Activated gamma-delta T cell (primary cell): ENCODE measurements at places on chromosomes 1 and 21.

DNA sequence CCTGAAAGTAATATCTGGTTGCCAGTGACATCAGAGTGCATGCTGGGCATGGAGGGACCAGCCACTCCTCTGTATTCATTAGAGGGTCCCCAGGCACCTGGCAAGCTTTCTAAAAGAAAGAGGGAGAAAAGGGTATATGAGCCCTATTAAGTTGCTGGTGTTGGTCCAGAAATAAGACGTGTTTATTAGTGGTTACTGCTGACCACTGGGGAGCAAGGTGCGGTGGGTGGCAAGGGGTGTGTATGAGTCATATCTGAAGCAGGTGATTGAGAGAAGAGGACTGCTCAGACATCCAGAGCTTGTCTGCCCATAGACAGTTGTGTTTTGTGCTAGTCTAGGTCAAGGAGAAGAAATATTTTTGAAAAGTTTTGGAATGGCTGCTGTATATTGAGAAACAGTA, 298.1 kb downstream of the TM2D1 start:
- DNase-seq = no peak

DNA sequence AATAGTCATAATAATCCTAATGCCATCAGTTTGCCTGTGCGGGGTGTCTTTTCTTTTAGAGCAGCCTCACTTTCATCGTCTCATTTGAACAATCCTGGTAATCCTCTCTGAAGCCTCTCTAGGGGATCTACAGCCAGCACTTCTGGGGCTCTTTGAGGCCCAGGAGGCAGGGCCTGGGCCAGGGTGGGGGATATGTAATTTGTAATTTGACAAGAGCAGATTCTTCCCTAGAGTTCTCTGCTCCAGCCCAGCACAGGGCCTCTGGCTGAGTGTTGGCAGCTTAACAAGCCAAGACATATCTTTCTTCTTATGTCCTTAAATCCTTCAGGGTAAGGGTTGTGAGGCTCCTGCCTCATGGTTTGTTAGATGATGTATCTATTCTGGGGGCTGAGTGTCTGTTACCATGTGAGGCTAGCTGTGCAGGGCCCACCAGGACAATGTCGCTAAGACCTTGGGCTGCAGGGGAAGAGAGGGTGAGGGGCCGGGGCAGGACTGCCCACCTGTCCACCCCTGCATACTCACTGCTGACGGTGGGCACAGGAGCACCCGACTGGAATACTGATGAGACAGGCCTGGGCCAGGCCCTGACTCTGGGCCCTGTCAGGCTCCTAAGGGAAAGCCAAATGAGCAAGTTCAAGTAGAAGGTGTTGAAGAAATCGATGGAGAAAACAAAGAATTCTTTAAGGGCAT, 45.3 kb upstream of the PARP1 start:
- no peak for DNase-seq

- no peak for DNase-seq
These were observed 327.2 kb downstream of the PTPRU start for GRCh38 chr1:29563571-29563970.

- no peak for DNase-seq
These were observed 38.8 kb downstream of the CD160 start for GRCh38 chr1:145758116-145758515.

DNA sequence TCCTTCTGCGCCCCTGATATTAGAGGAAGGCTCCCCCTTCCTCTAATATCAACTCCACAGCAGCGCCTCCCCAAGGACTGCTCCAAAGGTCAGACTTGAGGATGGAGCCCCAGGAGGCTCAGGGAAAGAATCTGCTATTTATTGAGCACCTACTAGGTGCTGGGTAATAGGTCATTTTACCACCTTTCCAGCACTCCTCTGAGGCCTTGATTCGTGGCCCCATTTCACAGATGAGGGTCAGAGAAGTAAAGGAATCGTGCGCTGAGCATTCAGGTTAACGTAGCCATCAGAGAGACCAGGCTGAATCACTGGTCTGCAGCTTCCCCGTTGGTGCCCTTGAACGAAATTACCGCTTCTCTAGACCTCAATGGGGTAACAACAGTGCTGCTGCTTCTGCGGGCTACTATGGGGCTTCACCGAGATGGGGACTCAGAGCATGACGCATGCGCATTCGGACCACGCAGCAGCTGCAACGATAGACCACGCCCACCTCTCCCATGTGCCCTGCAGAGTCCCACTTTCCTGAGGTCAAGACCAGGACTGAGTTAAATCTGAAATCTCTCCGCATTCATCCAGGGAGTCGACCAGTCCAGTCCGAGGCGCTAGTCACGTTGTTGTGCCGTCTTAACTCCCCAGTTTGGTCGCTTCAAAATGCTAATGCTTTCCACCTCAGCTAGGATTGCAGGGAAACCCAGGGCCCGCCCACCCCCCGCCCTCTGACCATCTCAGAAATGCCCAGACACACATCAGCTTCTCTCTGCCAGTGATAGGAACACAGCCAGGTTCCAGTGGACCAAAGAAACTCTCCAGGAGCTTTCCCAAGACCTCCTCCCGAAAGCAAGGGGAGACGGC, 12.9 kb downstream of the CAMK2N1 start:
- no peak for DNase-seq

- no peak for DNase-seq
These were observed 186.4 kb upstream of the ZNHIT6 start for GRCh38 chr1:85894651-85895050.

- DNase-seq = no peak
These were observed 22.2 kb upstream of the GPR25 start for GRCh38 chr1:200850554-200850953.

DNA sequence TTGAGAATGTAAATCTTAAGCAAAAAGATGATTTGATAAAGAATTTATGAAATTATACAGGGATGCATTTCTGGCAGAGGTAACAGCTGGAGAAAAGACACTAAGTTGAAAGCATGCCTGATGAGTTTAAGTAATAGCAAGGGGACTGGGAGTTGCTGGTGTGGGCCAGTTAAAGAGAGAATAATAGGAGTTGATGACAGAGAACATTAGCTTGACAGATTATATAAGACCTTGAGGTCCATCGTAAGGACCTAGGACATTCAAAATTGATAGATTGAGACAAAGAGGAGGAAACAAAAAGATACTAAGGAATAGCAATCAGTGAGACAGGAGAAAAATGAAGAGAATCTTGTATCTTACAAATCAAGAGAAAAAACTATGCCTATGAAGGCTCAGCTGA, 84.7 kb upstream of the TMPRSS15 start:
- no peak for DNase-seq

DNA sequence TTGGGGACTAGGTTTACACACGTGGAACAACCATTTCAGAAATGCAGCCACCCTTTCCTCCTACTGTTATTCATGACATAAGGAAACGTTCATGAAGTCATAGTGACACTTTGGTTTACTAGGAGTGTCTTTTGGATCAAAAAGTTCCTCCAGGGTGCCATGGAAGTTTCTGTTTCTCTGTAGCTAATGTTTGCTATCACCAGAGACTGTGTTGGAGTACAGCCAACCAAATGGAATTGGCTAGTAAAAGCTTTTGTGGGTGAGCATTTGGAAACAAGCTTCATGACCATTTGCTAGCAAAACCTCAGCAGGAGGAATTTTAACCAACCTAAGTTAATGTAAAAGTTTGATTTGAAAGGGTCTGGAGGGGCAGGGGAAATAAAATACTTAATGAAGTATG, 43.9 kb upstream of the ADGRL2 start:
- no peak for DNase-seq

- DNase-seq = no peak
These were observed 29.3 kb upstream of the DNAJC11 start for GRCh38 chr1:6730880-6731279.

DNA sequence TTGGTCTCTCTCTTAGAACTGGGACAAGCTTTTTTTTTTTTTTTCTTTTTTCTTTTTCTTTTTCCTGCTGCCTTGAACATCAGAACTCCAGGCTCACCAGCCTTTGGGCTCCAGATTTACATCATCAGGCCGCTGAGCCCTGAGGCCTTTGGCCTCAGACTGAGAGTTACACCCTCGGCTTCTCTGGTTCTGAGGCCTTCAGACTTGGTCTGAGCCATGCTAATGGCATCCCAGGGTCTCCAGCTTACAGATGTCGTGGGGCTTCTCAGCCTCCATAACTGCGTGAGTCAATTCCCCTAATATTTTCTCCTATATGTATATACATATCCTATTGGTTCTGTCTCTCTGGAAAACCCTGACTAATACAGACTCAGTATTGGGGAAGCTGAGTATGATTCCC, 36.5 kb upstream of the RC3H1 start:
- no peak for DNase-seq

DNA sequence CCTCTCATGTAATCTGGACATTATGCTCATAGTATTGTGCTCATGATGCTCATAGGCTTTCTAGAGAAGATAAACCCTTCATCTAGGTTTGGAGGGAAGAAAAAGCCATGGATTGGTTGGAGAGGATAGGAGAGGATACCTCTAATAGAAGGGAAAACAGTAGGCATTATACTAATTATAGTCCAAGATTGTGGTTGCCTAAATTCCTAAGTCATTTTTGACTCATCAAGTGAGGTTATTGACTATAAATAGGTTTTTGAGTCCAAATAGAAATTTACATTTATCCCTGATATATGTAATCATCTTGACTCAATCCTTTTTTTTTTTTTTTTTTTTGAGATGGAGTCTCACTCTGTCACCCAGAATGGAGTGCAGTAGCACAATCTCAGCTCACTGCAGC, 5.0 kb downstream of the SYT11 start:
- no peak for DNase-seq

DNA sequence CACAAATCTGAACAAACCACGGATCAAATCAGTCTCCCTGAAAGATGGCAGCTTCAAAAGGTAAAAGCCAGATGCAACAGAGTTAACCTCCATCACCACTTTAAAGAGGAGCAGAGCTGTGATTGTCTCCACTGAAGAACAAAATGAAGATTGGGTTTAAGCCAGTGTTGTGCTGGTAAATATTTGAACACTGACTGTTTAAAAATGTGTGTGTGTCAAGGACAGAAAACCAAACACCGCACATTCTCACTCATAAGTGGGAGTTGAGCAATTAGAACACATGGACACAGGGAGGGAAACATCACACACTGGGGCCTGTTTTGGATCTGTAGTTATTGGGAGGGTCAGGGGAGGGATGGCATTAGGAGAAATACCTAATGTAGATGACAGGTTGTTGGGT, 83.9 kb downstream of the ST6GALNAC5 start:
- no peak for DNase-seq

DNA sequence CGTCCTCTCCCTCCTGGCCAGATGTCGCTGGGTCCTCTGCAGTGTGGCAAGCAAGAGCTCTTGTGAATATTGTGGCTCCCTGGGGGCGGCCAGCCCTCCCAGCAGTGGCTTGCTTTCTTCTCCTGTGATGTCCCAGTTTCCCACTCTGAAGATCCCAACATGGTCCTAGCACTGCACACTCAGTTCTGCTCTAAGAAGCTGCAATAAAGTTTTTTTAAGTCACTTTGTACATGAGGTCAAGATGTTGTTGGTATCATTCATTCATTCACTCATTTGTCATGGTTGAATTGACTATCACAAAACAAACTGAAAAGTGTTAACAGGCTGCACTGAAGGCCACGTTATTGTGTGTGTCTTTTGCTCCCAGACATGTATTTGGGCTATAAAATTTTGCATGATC, 8.2 kb upstream of the PADI6 start:
- no peak for DNase-seq

DNA sequence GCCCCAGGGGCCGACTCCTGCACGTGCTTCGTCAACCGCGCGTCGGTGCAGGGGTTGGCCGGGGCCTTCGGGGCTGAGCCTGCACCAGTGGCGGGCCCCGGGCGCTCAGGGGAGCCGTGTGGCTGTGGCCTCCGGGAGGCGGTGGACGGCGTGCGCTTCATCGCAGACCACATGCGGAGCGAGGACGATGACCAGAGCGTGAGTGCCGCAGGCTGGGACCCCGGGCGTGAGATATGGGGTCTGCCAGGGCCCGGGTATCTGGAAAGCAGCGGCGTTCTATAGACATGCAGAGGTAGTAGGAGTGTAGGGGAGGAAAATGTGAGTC, 4.3 kb downstream of the CHRNB2 start:
- DNase-seq = no peak

DNA sequence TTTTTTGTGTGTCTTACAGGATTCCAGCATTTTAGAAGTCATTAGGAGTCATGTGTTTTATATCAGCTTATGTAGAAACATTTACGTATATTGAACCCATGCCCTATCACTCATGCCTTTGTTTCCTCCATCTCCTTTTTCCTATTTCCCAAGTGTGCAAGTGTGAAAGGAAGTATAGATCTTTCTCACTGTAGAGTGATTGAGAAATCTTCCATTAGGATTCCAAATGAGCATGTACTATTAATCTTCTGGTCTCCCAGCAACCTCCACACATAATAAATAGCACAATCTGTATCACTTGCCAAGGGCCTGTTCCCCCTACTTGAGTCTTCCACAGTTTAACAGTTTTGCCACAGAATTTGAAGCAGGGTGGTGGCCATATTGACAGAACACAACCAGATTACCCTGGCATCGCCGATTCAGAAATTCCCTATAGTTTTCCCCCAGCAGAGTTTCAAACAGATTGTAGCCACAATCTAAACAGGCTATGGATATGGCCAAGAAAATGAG, 1052.8 kb downstream of the TTLL7 start:
- DNase-seq = no peak

GRCh38 chr1:155219592-155220031, 11.1 kb downstream of the MTX1 start:
- no peak for DNase-seq

DNA sequence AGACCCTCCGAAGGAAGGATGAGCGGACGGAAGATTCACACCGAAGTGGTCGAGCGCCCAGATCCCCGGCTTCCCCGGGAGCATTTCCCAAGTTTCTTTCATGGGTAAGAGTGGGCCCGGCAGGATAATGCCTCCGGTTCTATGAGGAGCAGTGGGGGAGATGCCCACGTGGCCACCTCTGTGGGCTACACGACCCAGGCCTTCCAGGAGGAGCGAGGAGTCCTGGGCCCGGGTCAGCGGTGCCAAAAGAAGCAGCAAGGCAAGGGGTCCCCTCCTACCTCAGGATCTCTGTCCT, 7.9 kb upstream of the NBPF11 start:
- DNase-seq = no peak

GRCh38 chr1:153629971-153630370, 1.7 kb downstream of the S100A1 start:
- no peak for DNase-seq

DNA sequence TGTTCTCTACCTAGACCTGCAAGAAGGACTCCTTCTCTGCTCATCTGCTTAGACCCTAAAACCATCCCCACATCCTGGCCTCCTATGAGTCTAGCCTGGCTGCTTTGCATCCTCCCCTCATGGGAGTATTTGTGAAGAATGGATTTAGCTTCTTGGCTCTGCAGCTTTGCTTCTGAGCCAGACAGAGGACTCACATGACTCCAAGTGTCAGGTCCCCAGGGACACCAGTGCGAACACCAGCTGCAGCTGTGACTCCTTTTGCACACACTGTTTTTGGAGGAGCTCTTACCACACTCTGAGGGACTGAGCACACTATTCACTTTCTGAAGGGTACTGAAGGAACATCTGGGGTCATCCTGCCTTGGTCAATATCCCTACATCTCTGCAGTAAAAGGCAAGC, 131.8 kb upstream of the SGIP1 start:
- no peak for DNase-seq

- DNase-seq = no peak
These were observed 13.4 kb upstream of the PKP1 start for GRCh38 chr1:201269900-201270410.

GRCh38 chr1:154329152-154329521, 3.8 kb downstream of the ATP8B2 start:
- no peak for DNase-seq

- no peak for DNase-seq
These were observed 5.8 kb upstream of the NDUFV3 start for GRCh38 chr21:42887326-42887725.

GRCh38 chr1:198232940-198233675, 76.3 kb downstream of the NEK7 start:
- DNase-seq = no peak
